Keratinocyte (primary cell): ENCODE measurements at places on chromosomes 1 and 21.

DNA sequence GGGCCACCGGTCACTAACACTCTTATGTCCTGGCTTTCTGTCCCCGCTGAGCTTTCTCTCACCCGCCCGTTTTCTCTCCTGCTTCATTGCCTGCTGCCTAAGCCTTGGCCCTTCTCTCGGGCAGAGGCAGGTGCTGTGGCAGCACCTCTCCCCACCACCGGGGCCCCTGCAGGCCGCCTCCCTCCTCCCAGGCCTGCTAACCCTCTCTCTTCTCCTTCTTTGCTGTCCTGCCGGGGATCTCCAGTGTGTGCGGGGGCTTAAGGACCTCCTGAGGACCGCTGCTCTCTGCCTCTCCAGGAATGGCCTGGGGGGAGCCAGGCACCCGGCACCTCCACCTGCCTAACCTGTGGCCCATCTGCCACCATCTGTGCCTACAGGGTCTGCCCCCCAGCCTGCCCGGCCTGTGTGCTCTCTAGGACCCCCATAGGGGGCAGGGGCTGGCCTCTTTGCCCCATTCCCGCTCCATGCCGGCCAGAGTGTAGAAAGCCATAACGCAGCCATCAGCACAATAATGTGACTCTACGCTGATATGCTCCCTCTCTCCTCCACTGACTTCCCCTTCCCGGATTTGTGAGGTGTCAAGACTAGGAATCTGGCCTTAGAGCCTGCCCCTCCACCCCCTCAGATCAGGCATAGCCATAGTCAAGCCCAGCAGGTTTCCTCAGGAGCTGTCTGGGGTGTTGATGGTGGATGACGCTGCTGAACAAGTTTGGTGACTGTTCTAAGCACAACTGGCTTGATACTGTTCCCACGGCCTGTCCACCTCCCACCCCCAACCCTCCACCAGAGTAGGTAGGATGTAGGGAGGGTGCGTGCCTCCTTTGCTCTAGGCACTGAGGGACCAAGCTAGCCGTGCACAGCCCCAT, 6.1 kb upstream of the SFN start:
- H3K4me1 ChIP-seq = peaks cover 93% of the 10 kb centered on the region
- peak overlapping the region; percentile 100 for H3K27ac ChIP-seq
- H3K36me3 ChIP-seq = no peaks in the 10 kb centered on the region

- DNase-seq = no peak
- H3K4me3 ChIP-seq = no peak overlapping the region
- H3K27me3 ChIP-seq = no peaks in the 10 kb centered on the region
These were observed 12.8 kb downstream of the SH3BP5L start for GRCh38 chr1:248812736-248813425.

DNA sequence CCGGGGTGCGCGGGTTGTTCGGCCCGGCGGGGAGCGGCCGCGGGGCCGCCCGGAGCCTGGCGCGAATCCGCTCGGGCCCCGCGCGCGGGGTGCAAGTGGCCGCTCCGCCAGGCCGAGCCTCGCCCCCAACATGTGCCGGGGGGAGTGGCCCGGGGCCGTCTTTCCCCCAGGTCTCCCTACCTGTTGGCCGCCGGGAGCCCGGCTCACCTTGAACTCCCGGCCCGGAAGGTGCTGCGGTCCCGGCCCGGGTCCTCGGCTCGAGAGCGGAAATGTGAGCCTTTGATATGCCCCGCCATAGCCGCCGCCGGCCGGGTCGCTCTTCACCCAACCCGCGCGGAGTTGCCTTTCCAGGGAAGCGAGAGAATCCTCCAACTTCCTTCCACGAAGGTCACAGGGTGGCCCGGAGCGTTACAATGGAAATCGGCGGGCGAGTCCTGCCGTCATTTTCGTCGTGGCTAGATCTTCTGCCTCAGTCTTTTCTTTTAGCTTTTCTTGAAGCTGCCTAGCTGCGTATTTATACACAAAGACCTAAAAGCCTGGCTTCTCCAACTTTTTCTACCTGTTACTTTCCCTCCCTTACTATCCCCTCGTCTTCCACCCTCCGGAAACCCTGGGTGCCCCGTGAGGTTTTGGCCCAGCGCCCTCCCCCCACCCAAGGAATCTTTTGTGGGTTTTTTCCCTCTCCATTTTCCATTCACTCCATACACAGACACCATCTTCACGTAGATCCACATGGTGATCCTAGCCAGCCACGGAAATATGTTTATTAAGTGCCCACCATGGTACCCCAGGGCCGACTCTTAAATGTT, 867 bp downstream of the PTGFRN start:
- peak overlapping the region; percentile 87 for H3K4me3 ChIP-seq
- peaks cover 78% of the 10 kb centered on the region for H3K4me1 ChIP-seq
- no peak for DNase-seq
- H3K36me3 ChIP-seq = peaks cover 3% of the 10 kb centered on the region
- no peaks in the 10 kb centered on the region for H3K27me3 ChIP-seq
- H3K27ac ChIP-seq = peak overlapping the region; percentile 89

DNA sequence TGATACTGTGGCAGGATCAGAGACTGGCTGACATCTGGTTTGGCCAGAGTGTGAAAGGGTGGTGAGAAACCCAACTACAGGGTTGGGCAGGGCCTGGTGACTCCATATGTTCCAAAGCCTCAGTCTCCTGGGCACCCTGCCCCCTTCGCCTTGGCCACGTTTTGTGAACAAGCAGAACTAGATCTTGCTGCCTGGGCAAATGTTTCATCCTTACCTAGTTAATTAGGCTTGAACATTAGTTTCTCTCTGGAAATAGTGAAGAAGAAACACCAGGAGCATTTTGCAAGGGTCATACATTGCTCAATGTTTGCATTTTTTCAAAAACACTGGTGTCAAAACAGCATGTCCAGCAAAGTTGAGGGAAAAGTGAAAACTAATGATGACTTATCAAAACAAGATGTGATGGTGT, 60.5 kb downstream of the MAP3K7CL start:
- no peaks in the 10 kb centered on the region for H3K27me3 ChIP-seq
- no peak overlapping the region for H3K4me3 ChIP-seq
- H3K36me3 ChIP-seq = no peaks in the 10 kb centered on the region
- H3K4me1 ChIP-seq = peaks cover 31% of the 10 kb centered on the region

- H3K27ac ChIP-seq = no peak overlapping the region
- no peak overlapping the region for H3K4me3 ChIP-seq
- H3K4me1 ChIP-seq = no peaks in the 10 kb centered on the region
- no peaks in the 10 kb centered on the region for H3K27me3 ChIP-seq
- no peaks in the 10 kb centered on the region for H3K36me3 ChIP-seq
- DNase-seq = no peak
These were observed 32.1 kb upstream of the ACTRT2 start for GRCh38 chr1:2989185-2989584.

GRCh38 chr1:158163000-158163947, 17.4 kb upstream of the CD1D start:
- no peaks in the 10 kb centered on the region for H3K36me3 ChIP-seq
- H3K27me3 ChIP-seq = no peaks in the 10 kb centered on the region
- no peak overlapping the region for H3K4me3 ChIP-seq
- H3K4me1 ChIP-seq = peaks cover 6% of the 10 kb centered on the region
- DNase-seq = no peak

GRCh38 chr21:29499734-29500343, 201.1 kb downstream of the BACH1 start:
- H3K4me1 ChIP-seq = peaks cover 5% of the 10 kb centered on the region
- no peaks in the 10 kb centered on the region for H3K27me3 ChIP-seq
- H3K36me3 ChIP-seq = no peaks in the 10 kb centered on the region
- DNase-seq = no peak
- no peak overlapping the region for H3K4me3 ChIP-seq
- H3K27ac ChIP-seq = no peak overlapping the region

GRCh38 chr1:227317523-227318015, 723 bp downstream of the CDC42BPA start:
- peaks cover 10% of the 10 kb centered on the region for H3K4me1 ChIP-seq
- H3K27me3 ChIP-seq = no peaks in the 10 kb centered on the region
- H3K36me3 ChIP-seq = no peaks in the 10 kb centered on the region
- peak overlapping the region; percentile 86 for H3K27ac ChIP-seq

GRCh38 chr1:180188091-180188506, 33.4 kb downstream of the QSOX1 start:
- no peaks in the 10 kb centered on the region for H3K27me3 ChIP-seq
- no peak overlapping the region for H3K27ac ChIP-seq
- H3K4me1 ChIP-seq = no peaks in the 10 kb centered on the region
- H3K4me3 ChIP-seq = no peak overlapping the region

GRCh38 chr21:20151741-20152140, 846.5 kb upstream of the NCAM2 start:
- no peak overlapping the region for H3K4me3 ChIP-seq

DNA sequence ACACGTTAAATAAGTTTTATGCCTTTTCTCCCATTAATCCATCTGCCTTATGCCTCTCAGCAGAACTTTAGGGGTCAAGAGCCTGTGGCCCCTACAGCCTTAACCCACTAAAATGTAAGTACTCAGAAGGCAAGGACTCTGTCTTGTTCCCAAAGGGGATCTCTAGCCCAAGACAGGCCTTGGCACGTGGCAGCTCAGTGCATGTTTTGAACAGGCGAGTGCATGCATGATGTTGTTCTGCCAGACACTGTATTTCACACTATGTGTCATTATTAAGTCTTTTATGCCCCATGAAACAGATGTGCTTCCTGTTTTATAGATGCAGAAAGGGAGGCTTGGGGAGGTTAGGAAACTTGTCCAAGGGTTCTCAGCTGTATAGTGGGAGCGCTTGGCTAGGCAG, 102.8 kb downstream of the ETS2 start:
- no peak overlapping the region for H3K4me3 ChIP-seq
- H3K27ac ChIP-seq = peak overlapping the region; percentile 73
- DNase-seq = no peak
- peaks cover 75% of the 10 kb centered on the region for H3K4me1 ChIP-seq

DNA sequence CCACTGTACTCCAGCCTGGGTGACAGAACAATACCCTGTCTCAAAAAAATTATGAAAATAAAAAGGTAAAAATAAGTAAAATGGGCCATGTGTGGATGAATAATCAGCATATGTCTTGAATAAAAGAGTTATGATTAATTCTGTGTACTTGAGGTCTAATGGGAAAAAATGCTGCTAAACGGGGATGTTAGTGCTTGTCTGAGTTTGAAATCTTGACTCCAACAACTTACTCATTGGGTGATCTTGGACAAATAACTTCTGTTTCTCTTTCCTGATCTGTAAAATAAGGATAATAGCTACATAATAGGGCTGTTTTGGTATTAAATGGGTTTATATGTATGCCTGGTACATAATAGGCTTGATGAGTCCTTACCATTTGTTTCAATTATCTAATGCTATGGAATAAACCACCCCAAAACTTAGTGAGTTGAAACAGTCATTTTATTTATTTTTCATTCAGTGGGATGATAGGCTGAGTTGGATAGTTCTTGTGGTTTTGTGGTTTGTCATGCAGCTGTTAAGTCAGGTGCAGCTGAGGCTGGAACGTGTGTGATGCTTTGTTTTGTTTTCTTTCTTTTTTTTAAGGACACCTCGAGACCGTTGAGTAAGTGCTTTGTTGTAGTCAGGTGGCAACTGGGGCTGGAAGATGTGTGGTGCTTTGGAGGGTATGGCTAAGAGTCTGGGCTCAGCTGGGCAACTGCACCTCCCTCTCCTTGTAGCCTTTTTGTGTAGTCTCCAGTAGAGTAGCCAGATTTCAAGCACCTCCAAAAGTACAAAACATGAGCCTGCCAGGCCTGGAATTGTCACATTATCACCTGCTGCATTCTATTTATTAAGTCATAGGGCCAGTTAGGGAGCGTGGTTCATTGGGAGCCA, 4.9 kb downstream of the MDM4 start:
- H3K27ac ChIP-seq = peak overlapping the region; percentile 67
- peaks cover 28% of the 10 kb centered on the region for H3K4me1 ChIP-seq
- DNase-seq = no peak
- H3K36me3 ChIP-seq = peaks cover 21% of the 10 kb centered on the region

GRCh38 chr1:221025501-221025900, 146.3 kb downstream of the HLX start:
- no peak overlapping the region for H3K27ac ChIP-seq
- H3K4me1 ChIP-seq = no peaks in the 10 kb centered on the region
- no peaks in the 10 kb centered on the region for H3K36me3 ChIP-seq
- H3K27me3 ChIP-seq = no peaks in the 10 kb centered on the region
- H3K4me3 ChIP-seq = no peak overlapping the region

DNA sequence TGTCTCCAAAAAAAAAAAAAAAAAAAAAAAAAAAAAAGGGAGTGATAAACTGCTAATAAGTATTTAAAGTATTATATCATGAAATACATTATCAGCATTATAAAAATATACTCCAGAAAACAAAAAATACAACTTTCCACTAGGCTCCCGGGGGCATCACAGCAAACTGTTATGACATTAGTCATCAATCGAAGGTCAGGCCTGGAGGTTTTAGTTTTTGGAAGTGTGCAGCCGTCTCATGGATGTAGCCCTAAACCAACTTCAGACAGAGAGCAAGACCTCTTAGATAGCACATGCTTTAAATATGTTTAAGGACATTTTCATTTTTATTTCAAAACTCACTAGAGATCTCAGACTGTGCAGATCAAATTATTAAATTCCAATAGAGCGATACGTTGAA, 106.3 kb downstream of the RERE start:
- no peak overlapping the region for H3K4me3 ChIP-seq
- H3K36me3 ChIP-seq = no peaks in the 10 kb centered on the region
- no peak overlapping the region for H3K27ac ChIP-seq
- H3K27me3 ChIP-seq = no peaks in the 10 kb centered on the region
- DNase-seq = no peak
- H3K4me1 ChIP-seq = peaks cover 17% of the 10 kb centered on the region

DNA sequence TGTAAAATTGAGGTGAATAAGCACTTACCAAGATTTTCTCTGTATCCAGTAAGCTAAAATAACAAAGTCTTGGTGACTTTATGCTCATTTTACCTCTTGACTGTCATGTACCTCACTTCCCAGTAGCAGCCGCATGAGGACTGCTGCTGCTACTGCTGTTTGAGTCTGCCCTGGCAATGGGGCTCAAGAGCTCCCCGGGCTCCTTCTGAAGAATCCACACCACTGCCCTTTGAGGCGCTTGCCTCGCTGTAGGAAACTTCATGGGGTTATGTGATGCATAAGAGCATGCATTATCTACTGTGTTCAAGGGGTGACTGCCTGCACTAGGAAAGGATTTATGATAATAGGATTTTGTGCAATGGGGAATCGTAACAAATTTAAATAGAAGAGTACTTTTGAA, 113.5 kb downstream of the NTNG1 start:
- no peaks in the 10 kb centered on the region for H3K36me3 ChIP-seq
- no peak overlapping the region for H3K27ac ChIP-seq
- H3K4me1 ChIP-seq = peaks cover 3% of the 10 kb centered on the region

GRCh38 chr1:37425221-37425620, 49.2 kb upstream of the ZC3H12A start:
- H3K27me3 ChIP-seq = peaks cover 3% of the 10 kb centered on the region
- no peak overlapping the region for H3K27ac ChIP-seq
- no peaks in the 10 kb centered on the region for H3K4me1 ChIP-seq
- H3K4me3 ChIP-seq = no peak overlapping the region
